T-helper 2 cell treated with Interferon-gamma antibody and Interleukin-4, amounts not matched to agents 5 μg/mL and 100 μg/mL, for 36 hours (primary cell): ENCODE measurements at places on chromosomes 12 and 14.

GRCh38 chr14:63493246-63493645 is 49.9 kb downstream of the PPP2R5E start:
- no peak for DNase-seq

- no peak for DNase-seq
Observed at GRCh38 chr12:128047266-128048060, 219.5 kb upstream of the TMEM132C start.

- no peak for DNase-seq
Observed at GRCh38 chr12:91273560-91273959, 90.9 kb upstream of the DCN start.

DNA sequence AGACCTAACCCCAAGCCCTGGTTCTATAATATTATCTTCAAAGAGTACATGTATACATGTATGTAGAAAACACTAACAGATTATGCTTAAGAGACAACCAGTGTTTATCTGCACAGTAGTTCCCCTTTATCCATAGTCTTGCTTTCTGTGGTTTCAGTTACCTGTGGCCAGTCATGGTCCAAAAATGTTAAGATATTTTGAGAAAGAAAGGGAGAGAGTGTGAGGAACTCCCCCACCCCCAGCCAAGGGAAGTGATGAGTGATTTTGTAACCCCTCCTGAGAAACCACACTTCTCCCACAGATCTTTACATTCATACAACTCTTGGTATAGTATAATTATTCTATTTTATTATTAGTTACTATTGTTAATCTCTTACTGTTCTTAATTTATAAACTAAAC is 77.3 kb upstream of the CNTN1 start:
- no peak for DNase-seq

DNA sequence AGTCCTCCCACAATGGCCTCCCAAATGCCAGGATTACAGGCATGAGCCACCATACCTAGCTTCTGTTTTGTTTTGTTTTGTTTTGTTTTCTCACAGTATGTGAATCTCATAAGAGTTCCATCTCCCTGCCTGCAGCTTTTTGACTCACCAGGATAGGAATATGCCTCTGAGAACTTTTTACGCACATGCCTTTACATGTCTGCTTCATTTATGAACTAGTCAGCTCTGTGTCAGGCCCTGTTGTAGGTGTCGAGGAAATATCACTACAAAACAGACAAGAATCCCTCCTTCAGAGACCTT is 89.0 kb downstream of the BORCS5 start:
- DNase-seq, result no peak

- DNase-seq, result no peak
Observed at GRCh38 chr14:103542605-103543088, 13.7 kb downstream of the TRMT61A start.

- DNase-seq, result no peak
Observed at GRCh38 chr12:31325524-31325875, 450 bp downstream of the SINHCAF start.
